ENCODE measurements at places on chromosomes 6 and 20.

GRCh38 chr20:14732996-14733395 is 395.6 kb upstream of the FLRT3 start:
- no peak for DNase-seq

DNA sequence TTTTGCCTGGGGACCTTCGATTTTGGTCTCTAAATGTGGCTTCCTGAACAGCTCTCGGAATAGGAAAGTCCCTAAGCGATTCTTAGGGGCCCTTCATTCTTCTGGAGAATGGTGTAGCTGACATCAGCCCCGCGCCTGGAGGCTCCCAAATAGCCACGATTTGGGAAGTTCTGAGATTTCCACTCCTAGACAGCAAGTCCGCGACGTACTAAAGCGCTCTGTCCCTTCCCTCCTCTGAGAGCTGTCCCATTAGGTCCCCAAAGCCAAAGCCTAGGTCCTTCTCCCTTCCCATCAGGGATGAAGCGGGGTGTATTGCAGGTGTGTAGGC is 756 bp downstream of the MOXD1 start:
- DNase-seq: no peak

GRCh38 chr6:149884215-149884614 is 13.7 kb downstream of the RAET1E start:
- DNase-seq: no peak

DNA sequence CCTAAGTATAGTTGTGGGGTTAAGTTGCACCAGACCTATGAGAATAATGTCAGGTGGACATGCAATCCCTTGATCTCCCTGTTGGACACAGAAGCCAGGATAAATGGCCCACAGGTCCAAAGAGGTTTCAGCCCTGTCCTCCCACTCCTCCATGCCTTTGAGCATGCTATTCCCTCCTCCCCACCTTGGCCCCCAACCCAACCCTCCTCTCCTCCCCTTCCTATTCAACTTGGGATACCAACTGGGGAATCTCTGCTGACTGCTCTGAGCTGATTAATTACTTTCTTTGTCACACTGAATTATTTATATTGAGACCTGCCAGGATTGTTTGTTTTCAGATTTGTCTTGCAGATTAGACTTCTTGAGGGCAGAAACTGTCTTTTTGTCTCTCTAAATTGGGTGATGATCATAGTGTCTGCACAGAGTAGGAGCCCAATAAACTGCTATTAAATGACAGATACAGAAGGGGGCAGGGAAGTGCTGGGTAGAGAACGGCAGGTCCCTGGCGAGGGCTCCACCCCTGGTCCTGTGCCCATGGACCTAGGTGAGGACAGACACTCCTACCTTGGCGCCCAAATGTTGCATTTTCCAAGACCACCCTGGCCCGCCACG is 120.9 kb downstream of the UNC5CL start:
- DNase-seq: no peak

- no peak for DNase-seq
Observed at GRCh38 chr6:45920819-45921511, 94.7 kb downstream of the CLIC5 start.

DNA sequence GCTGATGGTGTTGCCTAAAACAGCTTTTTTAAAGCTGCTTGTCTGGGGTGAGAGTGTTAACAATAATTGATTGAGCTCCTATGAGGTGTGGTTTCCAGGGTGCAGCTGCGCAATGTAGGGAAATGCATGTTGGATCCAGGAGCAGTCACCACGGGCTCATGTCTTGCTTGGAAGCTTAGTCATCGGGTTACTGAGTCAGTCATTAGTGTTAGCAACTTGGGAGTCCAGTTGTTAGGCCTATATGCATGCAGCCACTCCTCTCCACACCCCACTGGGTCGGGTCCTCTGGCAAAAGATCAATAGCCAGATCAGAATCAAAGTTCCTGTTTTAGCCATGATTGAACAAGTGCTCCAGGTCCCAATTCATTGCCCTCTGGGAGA is 271.7 kb upstream of the CHD6 start:
- DNase-seq: no peak

- DNase-seq: no peak
Observed at GRCh38 chr6:52739627-52740026, 23.6 kb downstream of the GSTA2 start.

DNA sequence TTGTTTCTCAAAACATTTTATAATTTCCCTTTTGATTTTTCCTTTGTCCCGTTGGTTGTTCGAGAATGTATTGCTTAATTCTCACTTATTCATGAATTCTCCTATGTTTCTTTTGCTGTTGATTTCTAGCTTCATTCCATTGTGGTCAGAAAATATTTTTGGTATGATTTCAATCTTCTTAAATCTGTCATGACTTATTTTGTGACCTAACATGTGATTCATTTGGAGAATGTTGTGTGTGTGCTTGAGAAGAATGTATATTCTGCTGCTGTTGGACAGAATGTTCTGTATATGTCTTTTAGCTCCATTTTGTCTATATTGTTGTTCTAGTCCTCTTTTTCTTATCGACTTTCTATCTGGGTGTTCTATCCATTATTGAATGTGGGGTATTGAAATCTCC is 286.2 kb upstream of the RNF217 start:
- no peak for DNase-seq

- no peak for DNase-seq
Observed at GRCh38 chr6:105308840-105309239, 94.0 kb downstream of the PREP start.

DNA sequence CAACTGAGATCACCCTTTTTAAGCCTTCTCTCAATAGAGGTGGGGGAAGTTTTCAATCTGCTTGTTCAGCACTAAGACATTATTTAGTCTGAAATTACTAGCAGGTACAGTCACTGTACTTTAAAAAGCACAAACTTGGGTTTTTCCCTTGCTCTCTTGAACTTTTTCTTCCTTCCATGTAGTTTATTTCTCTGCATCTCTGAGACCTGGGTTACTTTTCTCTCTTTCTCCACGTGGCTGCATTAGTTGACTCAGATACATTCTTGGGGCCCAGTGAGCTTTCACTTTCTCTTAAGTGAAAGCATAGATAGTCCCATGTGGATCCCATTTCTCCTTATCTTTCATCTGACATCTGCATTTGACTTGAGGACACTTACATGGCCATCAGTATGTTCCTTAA is 433.9 kb upstream of the MAP3K7 start:
- DNase-seq: no peak

- DNase-seq: no peak
Observed at GRCh38 chr6:79193971-79194370, 40.5 kb downstream of the HMGN3 start.

DNA sequence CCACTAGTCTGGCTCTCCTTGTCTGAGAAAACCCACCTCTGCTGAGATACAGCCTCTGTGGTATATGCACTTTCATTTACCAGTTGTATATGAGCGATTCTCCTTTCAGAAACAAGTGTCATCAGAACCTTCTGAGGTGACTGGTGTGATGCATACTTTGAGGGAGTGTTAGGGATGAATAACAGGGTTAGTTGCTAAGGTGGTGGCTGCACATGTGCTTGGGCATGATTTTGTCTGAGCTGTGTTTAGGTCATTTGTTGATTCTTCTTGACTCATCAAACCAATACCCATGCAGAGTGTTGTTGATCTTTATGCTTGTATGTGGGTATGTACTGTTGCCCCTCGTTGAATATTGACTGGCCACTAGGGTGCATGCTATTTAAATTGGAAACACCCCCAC is 25.7 kb downstream of the DTD1 start:
- no peak for DNase-seq

GRCh38 chr20:13423472-13424173 is 202.5 kb downstream of the ISM1 start:
- DNase-seq: no peak

- no peak for DNase-seq
Observed at GRCh38 chr6:13277231-13277630, 51.1 kb downstream of the TBC1D7 start.

DNA sequence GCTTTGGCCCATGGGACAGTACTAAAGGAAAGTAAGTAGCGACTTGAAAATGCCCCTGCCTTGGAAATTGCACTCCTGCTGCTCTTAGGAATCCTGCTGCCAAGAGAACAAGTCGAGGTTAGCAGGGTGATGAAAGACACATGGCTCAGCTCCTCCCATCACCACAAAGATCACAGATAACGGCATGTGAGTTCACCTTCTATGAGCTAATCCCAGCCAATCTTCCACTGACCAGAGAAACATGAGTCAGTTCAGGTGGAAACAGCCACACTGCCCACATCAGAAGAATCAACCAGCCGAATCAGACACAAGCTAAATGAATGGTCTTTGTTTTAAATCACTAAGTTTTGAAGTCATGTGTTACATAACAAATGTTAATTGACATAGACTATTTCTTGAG is 106.3 kb downstream of the PRKN start:
- no peak for DNase-seq

GRCh38 chr6:149905911-149906371 is 8.0 kb upstream of the RAET1E start:
- no peak for DNase-seq

DNA sequence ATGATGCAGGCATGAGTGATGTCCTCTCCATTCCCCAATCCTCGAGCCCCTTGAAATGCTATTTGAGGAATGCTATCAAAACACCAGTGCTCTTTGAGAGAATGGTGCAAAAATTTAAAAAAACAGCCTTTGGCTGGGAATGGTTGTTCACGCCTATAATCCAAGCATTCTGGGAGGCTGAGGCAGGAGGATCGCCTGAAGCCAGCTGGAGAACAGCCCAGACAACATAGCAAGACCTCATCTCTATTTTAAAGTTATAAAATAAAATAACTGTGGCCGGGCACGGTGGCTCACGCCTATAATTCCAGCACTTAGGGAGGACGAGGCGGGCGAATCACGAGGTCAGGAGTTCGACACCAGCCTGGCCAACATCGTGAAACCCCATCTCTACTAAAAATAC is 4.2 kb upstream of the VARS1 start:
- no peak for DNase-seq

- no peak for DNase-seq
Observed at GRCh38 chr6:21327326-21328112, 266.0 kb upstream of the SOX4 start.

- DNase-seq: no peak
Observed at GRCh38 chr20:13857961-13858360, 73.1 kb downstream of the NDUFAF5 start.

DNA sequence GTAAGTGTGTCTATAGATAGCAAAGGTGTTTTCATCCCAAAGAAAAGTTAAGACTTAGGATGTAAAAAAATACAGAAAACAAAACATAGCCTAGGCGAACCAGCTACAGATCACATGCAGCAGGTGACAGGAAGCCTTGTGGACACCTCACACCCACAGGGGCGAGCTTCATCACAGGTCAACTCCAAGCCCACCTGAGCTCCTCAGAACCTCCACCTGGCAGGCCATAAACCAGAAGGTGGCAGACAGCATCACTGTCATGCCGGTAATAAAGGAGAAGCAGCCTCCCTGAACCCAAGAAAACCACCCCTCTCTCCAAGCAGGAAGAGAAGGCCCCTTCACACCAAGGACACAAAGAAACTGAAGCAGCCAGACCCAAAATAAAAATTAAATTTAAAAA is 1.0 kb downstream of the RALGAPA2 start:
- no peak for DNase-seq

GRCh38 chr6:1720620-1721322 is 111.1 kb downstream of the FOXC1 start:
- no peak for DNase-seq

Measured in smooth muscle cell of the brain vasculature (primary cell).